ENCODE measurements at places on chromosomes 7 and 10.

DNA sequence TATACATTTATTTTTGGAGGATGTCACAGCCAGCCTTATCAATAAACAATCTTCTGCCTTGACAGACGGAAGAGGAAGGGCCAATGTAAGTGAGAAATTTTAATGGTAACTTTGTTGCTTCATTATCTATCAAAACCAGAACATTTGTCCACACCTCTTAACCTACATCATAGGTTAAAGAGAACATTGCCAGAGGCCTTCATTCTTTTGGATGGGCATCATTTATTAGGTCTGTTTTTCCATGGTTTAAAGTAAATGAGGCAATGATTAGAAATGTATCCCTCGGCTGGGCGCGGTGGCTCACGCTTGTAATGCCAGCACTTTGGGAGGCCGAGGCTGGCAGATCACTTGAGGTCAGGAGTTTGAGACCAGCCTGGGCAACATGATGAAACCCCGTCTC lies 29.5 kb upstream of the PAPSS2 start:
- no peak for DNase-seq

DNA sequence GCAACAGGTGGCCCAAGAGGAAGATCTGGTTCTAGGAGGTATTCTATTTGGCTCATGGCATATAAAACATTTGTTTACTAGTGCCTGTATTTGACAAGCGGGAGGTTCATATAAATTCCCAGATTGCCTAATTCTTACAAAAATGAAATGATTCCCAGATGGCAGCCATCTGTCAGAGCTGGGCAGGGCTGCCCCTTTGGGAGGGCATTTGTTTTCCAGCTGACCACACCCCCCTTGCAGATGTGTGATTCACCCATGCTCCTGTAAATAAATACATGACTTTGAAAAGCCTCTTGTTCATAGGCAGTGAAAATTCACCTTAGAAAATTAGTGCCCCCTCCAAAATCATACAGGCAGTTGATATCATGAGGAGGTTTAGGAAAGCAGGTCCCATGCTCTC lies 8.6 kb downstream of the VWC2 start:
- no peak for DNase-seq

DNA sequence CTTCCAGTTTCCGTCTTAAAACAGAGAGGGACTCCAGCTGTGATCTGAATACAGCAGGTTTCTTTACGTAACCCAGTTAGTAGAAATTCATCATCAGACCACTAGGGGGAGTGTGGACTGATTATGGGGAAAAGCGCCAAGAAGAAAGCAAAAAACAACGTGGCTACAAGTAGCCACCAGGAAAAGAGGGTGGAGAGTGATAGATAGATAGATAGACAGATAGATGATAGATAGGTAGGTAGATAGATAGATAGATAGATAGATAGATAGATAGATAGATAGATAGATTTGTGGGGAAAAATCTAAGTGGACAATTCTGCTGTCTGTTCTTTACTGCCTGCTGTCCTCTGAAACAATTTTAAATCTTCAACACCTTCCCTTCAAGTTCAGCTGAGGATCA lies 12.7 kb upstream of the AKR1B10 start:
- DNase-seq: no peak

DNA sequence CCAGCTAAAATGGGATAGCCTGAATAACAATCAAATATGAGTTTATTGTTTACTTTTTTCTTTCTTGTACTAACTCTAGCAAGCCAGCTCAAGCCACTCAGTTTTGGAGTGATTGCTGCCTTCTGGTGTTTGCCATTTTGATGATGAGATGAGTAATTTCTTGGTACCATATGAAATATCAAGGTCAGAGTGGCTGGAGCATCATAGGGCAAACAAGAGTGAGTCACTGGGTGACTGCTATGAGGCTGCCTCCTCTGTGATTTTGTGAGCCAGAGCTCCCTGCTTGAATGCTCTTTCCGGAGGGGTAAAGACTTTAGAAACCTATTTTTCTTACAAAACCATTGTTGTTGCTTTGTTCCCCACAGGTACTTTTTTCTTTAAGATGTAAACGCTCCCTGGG lies 295.6 kb downstream of the PRKG1 start:
- DNase-seq: no peak

DNA sequence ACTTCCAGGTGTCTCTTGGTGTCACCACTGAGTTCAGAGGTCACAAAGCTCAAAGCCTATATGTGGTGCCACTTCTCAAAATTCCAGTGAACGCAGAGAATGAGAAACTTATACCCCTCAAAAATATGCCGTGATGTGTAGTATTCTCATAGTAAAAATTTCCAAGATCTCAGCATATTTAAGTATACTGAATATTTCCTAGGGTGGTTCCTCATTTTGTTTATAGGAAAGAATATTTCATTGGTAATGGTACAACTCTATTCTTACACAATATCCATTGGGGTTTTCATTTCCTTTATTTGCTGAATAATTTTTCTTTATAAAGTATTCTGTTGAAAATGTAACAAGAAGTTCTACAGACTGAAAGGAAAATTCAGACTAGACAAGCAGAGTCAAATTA lies 58.9 kb upstream of the ADO start:
- DNase-seq: no peak

DNA sequence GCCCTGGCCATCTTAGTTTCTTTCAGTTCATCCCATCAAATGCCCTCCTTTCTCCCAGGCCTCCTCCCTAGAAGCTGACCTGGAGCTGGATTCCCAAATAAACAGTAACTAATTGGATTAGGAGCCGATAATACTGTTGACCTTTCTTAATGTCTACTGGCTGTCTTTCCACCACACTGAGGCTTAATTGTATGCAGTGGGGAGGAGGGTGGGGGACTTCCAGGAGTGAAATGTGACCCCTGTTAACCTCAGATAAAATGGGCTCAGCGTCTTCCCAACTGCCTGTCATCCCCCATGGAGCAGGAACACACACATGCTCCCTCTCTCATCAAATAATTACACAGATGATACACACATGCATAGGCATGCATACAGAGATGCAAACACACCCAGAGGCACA lies 53.7 kb upstream of the LBX1 start:
- no peak for DNase-seq

DNA sequence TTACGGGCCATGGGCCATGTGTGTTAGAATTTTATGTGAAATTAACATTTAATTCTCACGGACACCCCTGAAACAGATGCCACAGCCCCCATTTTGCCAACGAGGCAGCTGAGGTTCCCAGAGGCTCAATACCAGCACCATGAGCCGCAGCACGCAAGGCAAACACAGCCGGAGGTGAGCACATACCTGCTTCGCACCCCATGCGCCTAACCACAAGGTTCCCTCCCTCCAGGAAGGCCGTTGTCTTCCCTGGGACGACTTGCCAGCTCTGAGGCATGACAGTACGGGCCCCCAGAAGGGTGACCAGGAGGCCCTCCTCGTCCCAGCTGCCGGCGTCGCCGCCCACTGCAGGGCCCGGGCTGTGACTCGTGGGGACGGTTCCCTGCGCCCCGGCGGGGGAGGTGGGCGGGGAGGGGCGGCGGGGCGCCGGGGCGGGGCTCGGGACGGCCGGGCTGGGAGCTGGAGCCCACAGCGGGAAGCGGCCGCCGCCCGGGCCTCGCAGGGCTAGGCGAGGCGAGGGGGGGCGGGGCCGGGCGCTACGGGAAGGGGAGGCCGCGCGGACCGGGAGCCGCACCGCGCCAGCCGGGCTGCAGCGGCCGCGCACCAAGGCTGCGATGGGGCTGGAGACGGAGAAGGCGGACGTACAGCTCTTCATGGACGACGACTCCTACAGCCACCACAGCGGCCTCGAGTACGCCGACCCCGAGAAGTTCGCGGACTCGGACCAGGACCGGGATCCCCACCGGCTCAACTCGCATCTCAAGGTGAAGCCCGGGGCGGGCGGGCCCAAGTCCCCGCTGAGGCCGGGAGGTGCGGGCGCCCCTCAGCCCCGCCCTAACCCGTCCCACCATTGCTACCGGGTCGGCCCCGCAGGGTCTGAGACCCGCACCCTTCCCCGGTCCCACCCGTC lies at the start of gene CAV2:
CAV2 (plus strand) TSS at position 571 of the 910 bp plus-strand sequence; CDS start at position 615, 44 bp downstream.
- DNase-seq: no peak

- DNase-seq: no peak
Measured at GRCh38 chr7:13898957-13899670, 90.4 kb downstream of the ETV1 start.

DNA sequence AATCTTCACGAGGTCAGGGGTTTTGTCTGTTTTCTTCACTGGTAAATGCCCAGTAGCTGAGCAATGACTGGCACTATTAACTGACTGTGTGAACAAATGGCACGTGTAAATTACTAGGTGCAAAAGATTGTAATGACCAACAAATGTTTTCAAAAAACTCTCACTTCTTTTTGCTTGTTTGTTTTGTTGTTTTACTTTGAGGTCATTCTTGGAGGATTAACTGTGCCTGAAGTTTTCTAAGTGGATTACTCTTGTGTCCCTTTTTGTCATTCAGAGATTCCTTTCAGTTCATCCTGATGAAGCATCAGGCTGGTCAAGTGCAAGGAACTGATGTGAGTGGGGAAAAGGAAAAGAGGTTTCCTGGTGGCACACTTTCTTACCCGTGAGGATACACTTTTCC lies 74.4 kb upstream of the PPP1R3C start:
- DNase-seq: no peak

- no peak for DNase-seq
Measured at GRCh38 chr7:106999023-106999422, 45.5 kb upstream of the PRKAR2B start.

DNA sequence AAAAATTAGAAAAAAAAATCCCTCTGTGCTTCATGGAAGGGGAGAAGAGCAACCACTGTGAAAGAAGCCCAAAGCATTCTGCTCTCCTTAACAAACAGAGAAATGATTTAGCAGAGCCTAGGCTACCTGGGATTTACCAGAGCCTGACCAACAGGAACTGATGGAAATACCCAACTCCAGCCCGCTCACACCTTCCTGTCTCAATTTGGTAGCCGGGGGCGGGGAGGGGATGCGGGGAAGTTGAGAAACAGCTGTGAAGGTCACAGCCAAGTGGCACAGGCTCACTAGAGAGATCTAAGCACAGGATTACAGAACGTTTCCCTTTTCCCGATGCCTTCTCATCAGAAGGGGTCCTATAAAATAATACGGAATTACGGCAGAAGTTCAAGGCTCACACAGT lies 17.6 kb downstream of the RSU1 start:
- no peak for DNase-seq

DNA sequence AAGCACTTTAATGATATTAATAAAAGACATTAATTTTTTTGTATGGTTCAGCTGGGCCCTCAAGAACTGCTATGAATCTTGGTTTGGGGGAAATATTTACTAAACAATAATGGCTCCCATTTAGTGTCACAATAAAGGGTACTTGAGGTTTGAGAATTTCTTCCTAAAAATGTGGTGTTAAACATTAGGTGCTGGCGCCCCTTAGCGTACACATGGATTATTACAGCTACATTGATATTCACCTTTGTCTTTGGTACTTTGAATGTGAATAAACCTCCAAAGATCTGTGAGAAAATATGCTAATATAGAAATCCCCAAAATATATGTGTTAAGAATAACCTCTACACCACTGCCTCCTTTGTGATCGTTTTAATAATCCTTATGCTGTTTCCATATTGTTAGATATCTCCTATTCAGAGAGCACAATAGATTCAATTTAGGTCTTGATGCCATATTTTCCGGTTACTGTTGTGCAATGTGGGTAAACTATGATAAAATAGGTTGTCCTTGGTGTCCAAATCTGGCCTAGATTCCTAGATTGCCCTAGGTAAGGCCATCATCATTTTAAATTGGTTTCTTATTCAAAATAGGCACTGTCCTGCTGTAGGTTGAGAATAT lies 161.8 kb upstream of the CACNA2D1 start:
- no peak for DNase-seq

GRCh38 chr7:50650057-50650664 lies 85.0 kb upstream of the DDC start:
- no peak for DNase-seq

DNA sequence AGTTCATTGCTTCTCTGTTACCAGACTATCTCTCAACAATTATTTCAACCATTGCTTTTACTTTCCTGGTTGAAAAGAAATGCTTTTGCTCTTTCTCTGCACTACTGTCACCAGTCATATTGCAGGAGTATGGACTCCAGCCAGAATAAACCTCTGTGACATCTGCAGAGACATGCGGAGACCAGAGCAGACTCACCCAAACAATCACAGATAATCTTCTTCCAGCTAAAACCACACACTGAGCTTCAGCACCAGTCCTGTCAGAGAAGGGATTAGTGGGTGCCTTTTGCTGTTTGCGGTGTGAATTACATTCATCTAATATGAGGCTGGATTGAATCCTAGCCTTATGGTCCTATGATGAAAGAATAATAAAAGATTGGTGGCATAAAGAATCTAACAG lies 258.6 kb downstream of the CNTNAP2 start:
- no peak for DNase-seq

- no peak for DNase-seq
Measured at GRCh38 chr7:104922182-104923009, 91.6 kb upstream of the KMT2E start.

- DNase-seq: no peak
Measured at GRCh38 chr7:132009778-132010177, 453.4 kb upstream of the PODXL start.

- no peak for DNase-seq
Measured at GRCh38 chr7:292226-292625, 2.3 kb downstream of the FOXL3 start.

- DNase-seq: no peak
Measured at GRCh38 chr7:37815671-37816371, 32.6 kb upstream of the NME8 start.

DNA sequence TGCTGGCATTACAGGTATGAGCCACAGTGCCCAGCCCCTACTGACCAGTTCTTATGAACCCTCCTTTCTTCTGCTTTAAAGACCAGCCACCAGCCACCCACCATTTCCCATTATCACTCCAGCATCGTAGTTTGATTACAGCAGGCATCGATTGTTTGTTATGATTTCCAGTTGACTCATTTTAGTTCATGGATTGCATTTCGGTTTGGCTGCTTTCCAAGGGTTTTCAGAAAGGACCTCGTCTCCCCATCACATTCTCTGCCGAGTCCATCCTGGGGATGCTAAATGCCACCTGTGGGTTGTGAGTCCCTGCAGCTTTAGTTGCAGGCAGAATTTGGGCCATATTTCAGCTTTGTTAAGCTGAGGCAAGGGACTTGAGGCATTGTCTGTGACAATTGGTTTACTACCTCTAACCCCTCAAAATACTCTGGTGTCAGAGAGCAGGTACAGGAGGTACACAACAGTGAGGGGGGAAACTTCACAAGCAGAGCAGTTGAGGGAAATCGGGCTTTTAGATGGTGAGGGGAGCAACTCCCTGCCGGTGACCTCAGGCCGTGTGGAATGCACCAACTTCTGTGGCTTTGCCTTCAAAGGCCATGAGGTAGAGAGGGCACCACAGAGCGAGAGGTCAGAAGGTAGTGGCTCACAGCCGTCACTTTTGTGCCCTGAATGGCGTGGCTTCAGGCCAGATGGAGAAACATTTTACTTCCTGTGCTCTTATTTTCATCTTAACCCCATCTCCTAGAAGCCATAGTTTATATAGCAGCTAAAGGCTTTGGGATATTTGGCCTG lies 203.8 kb downstream of the CCDC3 start:
- DNase-seq: no peak

- DNase-seq: no peak
Measured at GRCh38 chr10:13003759-13004158, 2.2 kb upstream of the CCDC3 start.

Data from effector memory CD4-positive, alpha-beta T cell (primary cell).